Stimulated activated CD4-positive, alpha-beta T cell treated with anti-CD3 and anti-CD28 coated beads, Interleukin-12 subunit alpha, Interleukin-12 subunit beta, amount 100 ng/mL, for 4 hours (primary cell): ENCODE measurements at places on chromosomes 11 and 22.

- no peak for DNase-seq
These were observed 80.6 kb downstream of the ABTB2 start for GRCh38 chr11:34277171-34277570.

DNA sequence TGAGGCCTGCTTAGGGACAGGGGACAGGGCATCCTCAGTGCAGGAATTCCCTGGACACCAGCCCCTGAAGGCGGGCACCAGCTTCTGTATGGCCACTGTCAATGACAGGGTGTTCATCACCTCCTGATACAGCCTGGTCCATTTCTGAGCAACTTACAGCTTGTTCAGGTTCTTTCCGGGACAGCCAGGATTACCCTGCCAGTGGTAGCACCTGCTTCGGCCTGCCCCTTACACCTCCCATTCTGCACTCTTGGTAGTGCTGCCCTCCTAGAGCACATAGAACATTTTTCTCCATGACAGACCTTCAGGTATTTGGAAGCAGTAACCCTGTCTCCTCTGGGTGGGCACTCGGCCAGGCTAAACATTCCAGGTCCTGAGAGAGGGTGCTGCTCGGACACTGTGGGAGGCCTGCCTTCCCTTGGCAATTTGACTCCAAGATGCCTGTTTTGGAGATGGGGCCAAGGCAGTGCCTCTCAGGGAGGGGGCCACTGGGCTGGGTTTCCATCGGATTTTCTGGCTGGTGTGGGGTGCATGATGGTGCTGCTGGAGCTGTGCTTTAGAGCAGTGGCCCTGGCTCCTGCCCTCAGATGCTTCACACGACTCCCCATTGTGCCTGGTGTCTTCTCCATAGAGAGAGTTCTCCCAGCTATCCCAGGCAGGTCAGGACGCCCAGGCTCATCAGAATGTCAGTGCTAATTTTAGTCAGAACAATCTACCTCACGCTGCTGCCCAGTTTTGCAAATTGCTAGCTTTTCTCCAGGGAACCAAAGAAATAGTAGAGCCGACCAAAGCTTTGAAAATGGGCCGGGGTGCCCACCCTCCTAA lies 1.2 kb downstream of the GAL3ST3 start:
- no peak for DNase-seq

GRCh38 chr11:29018631-29019030 lies 910.4 kb downstream of the METTL15 start:
- no peak for DNase-seq

DNA sequence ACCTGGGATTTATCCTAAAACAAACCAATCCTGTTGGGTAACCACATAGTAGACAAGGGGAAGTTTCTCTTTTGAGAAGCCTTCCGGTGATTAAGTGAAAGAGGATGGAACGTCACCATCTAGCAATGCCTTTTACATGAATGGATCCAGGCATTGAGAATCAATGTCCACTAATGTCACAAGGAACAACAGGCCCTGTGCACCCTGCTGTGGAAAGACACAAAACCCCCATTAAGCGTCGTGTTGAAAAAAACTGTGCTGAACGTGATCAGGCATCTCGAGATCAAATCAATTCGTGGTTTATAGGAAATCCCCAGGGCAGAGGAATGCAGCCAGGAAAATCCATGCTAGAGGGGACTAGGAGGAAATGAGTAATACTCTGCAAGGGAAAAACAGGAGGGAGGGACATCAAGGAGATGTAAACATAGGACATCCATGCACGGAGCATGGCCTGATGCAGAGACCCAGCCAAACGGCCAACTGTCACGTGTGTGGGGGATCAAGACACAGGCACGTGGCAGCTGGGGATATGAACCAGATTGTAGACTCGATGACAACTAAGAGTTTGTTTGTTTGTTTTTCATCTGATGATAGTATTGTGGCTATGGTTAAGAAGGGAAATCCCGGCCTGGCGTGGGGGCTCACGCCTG lies 38.6 kb upstream of the CARS1 start:
- no peak for DNase-seq
